ENCODE measurements at places on chromosomes 2 and 18.

- no peak for DNase-seq
Observed at GRCh38 chr2:174827371-174828369, 63.4 kb upstream of the CHRNA1 start.

DNA sequence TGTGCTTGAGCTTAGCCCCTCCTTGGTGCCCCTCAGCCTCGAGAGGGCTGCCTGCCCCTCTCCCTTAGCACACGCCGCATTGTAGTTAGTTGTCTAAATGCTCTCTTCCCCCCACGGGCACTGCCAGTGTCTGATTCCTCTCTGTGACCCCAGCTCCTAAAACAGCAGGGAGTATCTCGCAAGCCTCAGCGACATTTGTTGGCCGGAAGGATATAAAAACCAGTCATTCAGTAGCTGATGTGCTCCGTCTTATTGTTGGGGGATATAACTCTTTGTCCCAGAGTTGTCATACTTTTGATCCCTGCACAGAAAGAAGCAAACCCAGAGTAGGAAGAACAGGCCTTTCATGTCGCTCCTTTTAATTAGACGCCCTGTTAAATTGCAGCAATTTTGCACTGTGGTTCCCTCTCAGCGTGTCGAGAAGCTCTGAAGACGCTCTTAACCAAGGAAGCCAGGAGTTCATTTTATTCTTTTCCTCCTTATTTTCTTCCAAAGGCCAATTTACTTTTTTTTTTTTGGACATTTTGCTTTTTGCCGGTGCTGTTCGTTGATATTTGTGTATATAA, 201.8 kb downstream of the KLHL29 start:
- no peak for DNase-seq

DNA sequence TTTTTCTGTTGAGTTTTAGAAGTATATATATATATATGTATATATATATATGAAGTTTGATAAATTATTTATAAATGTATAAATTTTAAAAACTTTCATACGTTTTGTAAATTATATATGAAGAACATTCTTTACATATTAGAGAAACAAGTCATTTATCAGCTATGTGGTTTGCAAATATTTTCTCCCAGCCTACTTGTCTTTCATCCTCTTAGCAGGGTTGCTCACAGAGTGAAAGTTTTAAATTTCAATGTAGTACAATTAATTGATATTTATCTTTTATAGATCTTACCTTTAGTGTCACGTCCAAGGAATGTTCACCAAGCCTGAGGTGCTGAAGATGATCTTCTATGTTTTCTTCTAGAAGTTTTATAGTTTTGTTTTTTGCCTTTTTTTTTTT, 78.3 kb upstream of the HS6ST1 start:
- no peak for DNase-seq

DNA sequence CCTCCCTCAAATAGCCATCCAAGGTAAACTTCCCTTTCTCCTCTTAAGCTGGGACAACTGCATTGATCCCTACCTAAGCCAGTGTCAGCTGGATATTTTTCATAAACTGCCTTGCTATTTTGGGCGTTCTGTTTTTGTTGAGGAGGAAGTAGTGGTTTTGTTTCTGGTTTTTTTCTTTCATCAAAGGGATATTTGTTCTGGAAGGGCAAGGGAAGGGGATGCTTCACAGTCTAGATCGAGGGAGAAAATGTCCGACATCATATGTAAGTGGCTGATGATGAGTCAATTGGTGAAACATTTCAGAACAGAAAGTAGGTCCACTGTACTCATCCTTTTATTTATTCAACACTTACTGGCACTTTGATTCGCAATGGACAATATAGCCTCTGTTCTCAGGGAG, 31.0 kb downstream of the TANC1 start:
- DNase-seq = no peak

DNA sequence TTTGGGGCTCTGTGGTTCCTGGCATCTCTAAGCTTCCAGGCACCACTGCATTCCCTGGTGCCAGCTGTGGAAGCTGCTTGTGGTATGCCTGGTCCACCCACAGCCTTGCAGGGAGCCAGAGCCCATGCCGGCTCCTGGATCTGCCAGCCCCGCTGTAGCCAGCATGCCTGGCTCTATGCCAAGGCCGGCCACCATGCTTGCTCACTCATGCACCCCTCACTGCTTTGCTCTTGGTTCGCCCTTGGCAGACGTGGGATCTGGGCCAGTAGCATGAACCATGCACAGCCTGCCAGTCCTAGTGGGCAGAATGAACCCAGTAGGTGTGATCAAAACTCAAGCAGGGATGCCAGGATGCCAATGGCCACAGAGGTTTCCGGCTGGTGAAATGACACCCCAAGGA, 634.2 kb upstream of the TMEFF2 start:
- no peak for DNase-seq

- DNase-seq = no peak
Observed at GRCh38 chr18:36188916-36189315, 1.6 kb downstream of the MOCOS start.

- no peak for DNase-seq
Observed at GRCh38 chr2:85830645-85831044, 58.1 kb downstream of the ST3GAL5 start.

DNA sequence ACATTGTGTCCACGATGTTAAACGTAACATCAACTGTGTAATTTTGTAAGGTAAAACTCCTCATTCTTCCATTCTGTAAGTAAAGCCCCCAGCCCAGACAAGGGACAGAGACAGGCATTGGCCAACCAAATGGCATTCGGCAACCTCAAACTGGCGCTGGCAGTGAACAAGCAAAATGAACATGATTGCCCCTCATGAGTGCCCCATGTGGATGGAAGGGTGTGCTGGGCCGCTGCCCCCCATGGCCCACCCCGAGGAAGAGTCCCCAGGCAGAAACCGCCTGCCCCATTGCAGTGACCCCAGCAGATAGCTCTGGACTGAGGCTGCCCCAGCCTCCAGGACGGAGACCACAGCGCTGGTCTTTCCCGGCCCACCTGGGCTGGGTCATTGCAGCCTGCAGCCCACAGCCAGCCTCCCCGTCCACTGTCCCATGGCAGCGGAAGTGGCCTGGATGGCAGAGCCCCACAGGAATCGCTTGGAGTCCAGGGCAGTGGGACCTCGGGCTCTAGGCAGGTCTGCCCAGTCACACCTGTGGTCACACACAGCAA, 220.2 kb downstream of the HDAC4 start:
- DNase-seq = no peak

- DNase-seq = no peak
Observed at GRCh38 chr2:155391613-155392130, 693.2 kb downstream of the KCNJ3 start.

DNA sequence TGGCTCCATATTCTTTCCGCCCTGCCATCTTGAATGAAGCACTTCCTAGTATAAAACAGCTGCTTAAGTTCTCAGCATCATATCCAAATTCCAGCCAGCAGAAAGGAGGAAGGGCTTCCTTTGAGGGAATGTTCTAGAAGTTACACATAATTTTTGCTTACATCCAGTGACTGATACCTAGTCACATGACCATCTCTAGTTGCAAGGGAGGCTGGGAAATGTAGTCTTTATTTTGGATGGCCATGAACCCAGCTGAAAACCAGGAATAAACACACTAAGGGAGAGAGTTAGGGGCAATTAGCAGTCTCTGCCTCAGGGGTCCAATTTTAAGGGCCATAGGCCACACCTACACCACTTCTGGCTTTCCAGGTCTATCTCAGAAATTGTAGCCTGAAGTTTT, 57.8 kb upstream of the LMAN1 start:
- no peak for DNase-seq

- DNase-seq = no peak
Observed at GRCh38 chr2:228157841-228158240, 23.6 kb downstream of the SPHKAP start.

DNA sequence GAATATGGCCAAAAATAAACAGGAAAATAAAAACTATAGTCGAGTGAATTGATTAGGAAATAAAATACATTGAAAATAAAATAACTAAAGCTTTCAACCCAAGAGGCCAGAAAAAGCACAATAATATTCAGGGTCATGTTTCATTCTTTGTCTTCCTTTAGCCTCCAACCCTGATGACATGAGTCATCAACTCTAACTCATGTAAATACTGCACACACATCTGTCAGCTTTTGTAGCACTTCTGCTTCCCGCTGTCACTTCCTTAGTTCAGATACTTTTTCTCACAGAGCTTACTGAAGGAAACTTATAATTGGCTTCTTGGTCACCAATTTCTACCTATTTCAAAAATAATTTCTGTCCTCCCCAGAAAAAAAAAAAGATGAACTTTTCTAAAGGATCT, 112.8 kb downstream of the UPP2 start:
- DNase-seq = no peak

DNA sequence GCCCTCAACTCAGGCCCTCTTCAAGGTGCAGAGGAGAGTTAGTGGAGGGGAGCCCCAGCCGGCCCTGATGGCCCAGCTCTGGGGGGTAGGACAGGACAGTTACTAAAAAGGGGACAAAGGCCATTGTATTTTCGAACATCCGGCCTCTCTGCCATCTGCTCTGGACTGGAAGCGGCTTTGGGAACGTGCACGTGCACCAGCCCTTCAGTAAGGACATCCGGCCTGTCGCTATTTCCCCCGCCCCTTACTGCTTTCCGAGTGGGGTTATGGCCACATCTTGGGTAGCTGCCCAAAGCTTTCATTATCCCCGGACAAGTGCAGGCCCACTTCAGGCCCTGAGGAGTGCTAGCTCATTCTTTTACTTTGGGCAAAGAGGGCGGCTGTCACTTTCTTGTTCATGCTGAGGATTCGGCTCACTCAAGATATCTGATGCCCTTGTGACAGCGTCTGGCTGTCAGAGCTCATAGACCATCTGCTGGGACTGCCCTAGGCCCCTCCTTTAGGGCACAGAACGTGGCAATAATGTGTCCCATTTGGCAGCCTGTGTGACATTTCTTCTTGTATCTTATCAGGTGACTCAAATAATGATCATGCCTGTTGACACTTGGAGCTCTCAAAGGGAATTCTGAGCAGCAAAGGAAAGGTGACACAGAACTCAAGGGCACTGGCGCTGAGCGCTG, 17.5 kb downstream of the SLC4A3 start:
- DNase-seq = no peak

- no peak for DNase-seq
Observed at GRCh38 chr18:32804134-32804888, 31.5 kb upstream of the KLHL14 start.

GRCh38 chr2:95262896-95263542, 11.2 kb upstream of the PROM2 start:
- no peak for DNase-seq

GRCh38 chr2:42108852-42109251, 60.3 kb upstream of the EML4 start:
- no peak for DNase-seq

DNA sequence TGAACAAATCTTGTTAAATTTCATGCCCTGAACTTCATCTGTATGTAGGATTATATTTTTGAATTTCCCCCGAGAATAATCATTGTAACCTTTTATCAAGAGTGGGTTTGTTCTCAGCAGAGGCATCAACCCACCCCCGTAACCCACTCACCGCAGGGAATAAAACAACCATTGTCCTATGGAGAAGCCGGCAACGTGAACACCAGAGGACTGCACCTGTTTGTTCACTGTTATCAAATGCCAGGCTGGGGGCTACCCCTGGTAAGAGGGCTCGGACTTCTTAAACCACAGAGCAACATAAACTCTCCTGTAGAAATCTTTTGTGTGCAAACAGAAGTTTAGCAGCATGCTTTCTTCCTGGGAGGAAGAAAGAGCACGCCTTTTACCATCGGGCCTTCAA, 610.4 kb downstream of the ERBB4 start:
- no peak for DNase-seq

- DNase-seq = no peak
Observed at GRCh38 chr18:58619596-58619930, 9.3 kb downstream of the ALPK2 start.

DNA sequence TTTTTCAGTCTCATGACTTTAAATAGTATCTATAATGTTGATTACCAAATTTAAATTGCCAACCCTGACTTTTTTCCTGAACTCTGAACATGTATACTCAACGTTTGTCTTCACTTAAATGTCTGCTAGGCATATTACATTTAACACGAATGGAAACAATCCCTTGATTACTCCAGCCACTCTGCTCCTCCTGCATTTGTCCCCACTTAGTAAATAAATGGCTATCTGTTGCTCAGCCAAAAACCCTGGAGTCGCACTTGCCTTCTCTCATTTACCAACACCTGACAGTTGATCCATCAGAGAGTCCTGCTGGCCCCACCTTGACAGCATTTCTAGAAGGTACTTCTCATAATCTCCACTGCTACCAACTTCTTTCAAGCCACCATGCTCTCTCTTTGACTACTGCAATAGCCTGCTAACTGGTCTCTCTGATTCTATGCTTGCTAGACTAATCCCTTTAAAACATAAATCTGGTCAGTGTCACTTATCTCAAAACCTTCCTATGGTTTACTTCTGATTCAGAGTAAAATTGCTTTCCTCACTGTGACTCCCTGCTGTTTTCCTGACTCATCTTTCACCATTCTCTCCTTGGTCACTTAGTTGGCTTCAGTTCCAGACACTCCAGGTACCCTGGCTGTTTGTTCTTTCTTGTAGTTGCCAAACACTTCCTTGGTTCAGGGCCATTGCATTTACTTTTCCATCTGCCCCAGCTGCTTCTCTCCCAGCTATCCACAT, 31.9 kb downstream of the SPAG16 start:
- no peak for DNase-seq

DNA sequence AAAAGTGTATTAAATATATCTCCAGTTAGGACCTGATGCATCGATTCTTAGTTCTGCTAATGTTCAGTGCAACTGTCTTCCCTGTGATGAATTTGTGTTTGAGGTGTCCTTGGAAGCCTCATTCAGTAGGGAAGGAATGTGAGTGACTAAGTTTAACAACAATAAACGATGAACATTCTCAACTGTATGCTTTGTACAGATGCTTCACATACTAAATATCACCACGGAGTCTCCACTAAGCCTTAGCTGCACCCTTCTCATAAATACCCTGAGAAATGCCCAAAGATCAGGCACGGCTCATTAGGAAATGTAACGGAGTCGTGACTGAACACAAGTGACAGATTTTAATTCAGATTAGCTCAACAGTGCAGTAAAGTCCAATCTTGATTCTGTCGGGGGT, 24.4 kb upstream of the AGFG1 start:
- DNase-seq = no peak

- DNase-seq = no peak
Observed at GRCh38 chr2:221551864-221552263, 20.2 kb downstream of the EPHA4 start.

GRCh38 chr2:72104821-72105588, 42.7 kb downstream of the CYP26B1 start:
- DNase-seq = no peak

DNA sequence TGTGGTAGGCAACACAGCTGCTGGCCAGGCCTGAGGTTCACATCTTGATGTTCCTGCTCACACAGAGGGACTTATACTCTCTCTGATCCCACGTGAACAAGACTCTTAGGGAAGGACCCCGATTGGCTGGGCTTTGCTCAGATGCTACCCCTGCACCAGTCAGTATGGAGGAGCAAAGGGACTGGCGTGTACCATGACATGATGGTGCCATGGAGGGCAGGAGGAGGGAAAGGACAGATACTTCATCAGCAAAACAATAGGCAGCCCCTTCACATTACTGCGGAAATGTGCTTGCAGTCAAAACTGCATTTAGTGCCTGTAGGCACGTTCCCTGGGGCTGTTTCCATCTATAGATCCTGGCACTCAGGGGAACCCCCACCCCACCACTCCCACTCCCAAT, 42.7 kb downstream of the ZFP36L2 start:
- no peak for DNase-seq

GRCh38 chr2:218329826-218330593, 26.6 kb upstream of the CATIP start:
- DNase-seq = no peak

Measured in activated naive CD8-positive, alpha-beta T cell treated with anti-CD3 and anti-CD28 coated beads, Interleukin-2, amount 50 U/mL, for 16 hours (primary cell).